Effector CD8-positive, alpha-beta T cell (primary cell): ENCODE measurements at places on chromosomes 5 and 9.
A peak's percentile ranks its signal among the peaks of the same experiment; 100 is the strongest.

- DNase-seq = no peak
These were observed 1619.6 kb upstream of the WWC1 start for GRCh38 chr5:166671811-166672210.

DNA sequence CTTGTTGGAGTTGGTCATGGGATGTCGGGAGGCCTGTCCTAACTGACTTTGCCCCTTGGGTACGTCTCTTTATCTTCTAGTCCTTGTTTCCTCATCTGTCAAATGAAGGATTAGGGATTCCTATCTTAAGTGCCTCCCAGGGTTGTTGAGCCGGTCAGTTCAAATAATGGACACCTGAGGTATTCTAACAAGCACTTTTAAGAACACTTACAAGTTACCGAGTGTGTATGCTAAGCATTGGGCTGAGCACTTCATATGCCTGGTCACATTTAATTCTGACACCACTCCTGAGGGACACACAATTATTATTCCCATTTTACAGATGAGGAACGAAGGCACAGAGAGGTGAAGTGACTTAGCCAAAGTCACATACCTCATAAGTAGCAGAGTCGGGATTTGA, 37.1 kb downstream of the CAMK2A start:
- DNase-seq = no peak

- no peak for DNase-seq
These were observed 290.5 kb upstream of the RASA1 start for GRCh38 chr5:86977190-86977589.

DNA sequence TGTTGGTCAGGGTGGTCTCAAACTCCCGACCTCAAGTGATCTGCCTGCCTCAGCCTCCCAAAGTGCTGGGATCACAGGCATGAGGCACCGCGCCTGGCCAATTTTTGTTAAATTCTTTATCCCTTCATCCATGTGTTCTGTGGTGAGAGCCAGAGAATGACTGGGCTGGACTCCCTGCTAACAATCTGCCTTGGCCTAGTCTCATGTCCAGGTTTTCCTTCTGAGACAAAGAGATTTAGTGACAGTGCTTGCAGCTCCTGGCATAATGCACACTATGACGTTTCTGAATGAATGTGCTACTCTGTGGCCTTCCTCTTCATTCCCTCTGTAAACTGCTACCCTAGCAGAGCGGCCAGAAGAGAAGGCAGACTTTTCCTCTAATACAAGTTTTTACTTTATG, 79.3 kb downstream of the FOXD1 start:
- DNase-seq = no peak

GRCh38 chr9:28938981-28939380, 1365.7 kb upstream of the C9orf72 start:
- no peak for DNase-seq

DNA sequence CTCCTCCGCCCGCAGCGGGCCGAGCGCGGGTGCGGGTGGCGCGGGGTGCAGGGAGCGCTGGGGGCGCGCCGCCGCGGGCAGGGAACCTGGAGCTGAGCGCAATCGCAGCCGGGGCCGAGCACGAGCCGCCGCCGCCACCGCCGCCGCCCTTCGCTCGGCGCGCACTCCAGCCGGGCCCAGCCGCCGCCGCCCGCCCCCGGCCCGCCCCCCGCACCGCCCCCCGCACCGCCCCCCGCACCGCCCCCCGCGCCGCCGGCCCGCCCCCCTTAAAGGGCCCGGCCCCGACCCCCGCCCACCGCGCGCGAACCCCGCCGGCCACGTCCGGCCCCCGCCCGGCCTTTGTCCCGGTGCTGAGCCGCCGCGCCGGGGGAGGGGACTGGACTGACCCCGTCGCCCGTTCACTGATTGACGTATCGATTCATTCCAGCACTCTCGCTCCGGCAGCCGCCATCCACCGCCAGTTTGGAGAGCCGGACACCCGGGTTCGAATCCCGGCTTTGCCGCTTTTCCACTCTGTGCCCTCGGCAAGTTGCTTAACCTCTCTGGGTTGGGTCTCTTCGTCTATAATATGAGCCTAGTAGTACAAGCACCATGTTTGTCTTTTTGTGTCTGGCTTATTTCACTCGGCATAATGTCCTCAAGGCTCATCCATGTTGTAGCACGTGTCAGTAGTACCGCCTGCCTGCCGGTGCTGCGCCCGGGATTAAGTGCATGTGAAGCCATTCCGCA, at the start of gene SH3PXD2B:
TSS of gene SH3PXD2B (minus strand) at position 168 of the 729 bp plus-strand sequence. CDS start 173 bp downstream, outside the sequence.
- peak; percentile 27 for DNase-seq

- no peak for DNase-seq
These were observed 140.5 kb upstream of the NFIL3 start for GRCh38 chr9:91564081-91564670.

DNA sequence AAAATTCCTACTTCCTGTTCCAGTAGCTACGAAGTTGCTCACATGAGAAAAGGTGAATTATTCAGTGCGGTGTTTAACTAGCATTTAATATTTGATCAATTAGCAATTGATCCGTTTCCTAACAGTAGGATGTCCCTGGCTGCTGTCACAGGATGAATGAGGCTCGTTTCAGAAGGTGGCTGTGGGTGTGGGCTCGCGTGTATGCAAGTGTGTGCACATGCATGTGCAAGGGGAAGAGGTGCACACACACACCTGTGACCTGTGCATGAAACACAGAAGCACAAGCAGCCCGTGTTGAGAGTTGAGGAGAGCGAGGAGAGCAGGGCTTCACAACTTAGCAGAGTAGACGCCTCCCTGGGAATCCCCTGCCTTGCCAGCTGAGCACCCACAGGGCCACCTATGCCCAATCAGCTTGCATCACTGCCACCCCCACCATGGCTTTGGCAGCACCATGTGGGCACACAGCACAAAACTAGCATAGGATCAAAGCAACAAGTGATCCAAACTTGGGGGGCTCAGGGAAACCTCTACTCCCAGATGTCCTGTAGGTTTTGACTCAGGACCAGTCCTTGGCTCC, 107.2 kb downstream of the C5orf15 start:
- DNase-seq = no peak

DNA sequence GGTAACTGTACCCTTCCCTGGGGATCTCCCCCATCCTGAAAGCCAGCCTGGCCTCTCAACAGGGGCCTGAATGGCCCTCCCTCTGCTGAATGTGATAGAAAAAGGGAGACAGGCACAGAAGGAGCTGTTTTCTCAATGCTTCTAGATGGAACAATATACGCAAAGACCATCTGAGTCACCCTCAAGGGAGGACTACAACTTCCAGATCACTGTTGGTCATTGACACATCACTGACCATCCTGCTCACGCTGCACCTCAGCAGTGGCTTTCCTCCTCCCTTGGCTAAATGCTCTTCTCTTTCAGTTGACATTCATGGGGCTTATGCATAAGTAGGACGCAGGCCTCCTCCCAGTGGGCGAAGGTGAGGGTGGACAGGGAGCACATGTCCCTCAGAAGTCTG, 112.2 kb upstream of the SHB start:
- DNase-seq = no peak
